ENCODE measurements at places on chromosomes 7 and 10.
A peak's percentile ranks its signal among the peaks of the same experiment; 100 is the strongest.

GRCh38 chr10:98389398-98389797 lies 25.6 kb downstream of the PYROXD2 start:
- no peak for DNase-seq

- no peak for DNase-seq
These were observed 72.6 kb upstream of the LAMB4 start for GRCh38 chr7:108202743-108203142.

GRCh38 chr7:69162326-69162725 lies 435.9 kb upstream of the AUTS2 start:
- DNase-seq: no peak

GRCh38 chr10:132985546-132985900 lies 43.2 kb upstream of the CFAP46 start:
- DNase-seq: no peak

DNA sequence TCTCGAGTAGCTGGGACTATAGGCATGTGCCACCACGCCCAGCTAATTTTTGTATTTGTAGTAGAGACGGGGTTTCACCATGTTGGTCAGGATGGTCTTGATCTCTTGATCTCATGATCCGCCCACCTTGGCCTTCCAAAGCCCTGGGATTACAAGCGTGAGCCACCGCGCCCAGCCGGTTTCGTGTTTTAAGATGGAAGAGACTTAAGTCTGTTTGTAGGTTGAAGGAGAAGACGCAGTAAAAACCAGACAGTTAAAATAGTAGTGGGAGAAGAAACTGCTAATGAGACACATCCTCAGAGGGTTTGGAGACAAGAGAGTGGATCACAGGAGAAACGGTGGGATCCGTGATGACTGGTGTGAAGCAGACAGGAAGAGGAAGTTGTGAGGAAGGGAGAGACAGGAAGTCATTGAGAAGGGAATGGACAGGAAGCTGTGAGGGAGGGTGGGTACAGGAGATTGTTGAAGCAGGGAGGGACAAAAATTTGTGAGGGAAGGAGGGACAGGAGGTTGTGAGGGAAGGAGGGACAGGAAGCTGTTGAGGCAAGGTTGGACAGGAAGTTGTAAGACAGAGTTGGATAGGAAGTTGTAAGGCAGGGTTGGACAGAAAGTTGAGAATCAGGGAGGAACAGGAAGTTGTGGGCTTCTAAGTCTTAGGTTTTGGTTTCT lies 115.5 kb downstream of the WDFY4 start:
- no peak for DNase-seq

DNA sequence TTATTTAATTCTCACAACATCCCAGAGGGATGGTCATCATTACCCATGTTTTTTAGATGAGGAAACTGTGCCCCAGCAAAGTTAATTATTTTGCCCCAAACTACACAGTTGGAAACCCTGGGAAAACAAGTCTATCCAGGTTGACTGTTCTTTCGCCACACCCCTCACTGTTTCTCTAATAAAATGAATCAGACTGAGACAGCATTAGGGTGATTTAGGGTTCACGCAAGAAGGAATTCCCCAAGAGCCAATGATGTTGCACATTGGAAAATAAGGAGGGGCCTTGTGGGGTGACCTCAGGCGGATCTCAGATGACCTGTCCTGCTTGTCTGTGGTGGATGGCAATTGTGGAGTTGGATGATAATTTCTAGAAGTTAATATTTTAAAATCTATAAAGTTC lies 135.7 kb upstream of the TBX20 start:
- DNase-seq: no peak

GRCh38 chr10:119502618-119503155 lies 39.8 kb downstream of the RGS10 start:
- DNase-seq: no peak

GRCh38 chr7:70953796-70954195 lies 178.1 kb upstream of the GALNT17 start:
- DNase-seq: no peak

DNA sequence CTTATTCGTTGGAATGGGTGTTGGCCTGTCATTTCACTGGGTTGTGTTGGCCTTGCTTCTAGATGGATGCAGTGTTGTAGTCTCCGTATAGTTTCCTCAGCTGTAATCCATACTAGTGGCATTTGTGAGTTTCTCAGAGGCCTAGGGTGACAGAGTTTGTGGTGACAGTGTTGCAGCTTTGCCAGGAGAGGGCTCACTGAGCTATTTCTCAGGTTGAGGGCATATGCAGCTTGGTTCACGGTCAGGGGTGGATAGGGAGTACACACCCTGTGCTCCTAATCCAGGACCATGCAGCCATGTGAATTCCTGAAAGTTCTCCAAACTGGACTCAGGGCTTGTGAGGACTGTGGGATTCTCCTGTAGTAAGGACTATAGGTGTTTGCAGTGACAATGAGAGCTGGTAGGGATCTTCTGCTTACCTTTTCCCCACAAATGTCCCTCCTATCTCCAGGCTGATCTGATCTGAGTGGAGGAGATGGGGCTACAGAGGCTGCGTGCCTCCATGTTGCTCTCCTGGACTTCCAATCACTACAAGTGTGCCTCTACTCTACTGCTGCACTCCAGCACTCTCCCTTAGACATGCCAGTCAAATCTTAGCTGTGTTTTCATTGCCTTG lies 229.0 kb downstream of the STK31 start:
- peak; percentile 89 for DNase-seq

DNA sequence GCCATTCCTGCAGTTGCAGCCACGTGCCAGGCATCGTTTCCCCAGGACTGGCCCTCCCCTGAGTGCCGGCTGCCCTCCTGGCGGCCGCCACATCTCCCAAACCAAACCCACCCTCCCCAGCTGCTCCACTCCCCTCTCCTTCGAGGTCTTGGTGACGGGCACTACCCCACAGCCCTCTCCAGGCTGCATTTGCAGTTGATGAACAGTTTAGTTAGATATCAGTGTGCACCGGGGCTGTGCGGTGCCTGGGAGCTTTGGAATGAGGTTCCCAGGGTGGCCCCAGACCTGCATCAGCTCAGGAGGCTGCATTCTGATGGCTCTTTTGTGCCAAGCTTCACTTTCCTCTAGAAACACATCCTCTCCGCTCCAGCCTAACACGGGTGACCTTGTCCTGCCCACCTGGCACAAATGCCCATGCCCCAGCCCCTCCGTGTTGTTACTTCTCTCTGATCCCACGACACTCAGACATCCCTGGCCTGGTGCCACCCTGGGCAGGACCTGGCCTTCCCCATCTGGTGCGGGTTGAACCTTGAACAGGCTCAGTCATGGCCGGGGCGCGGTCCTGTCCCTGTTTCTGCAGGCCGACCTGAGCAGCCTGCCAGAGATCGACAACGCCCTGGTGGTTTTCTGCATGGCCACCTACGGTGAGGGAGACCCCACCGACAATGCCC lies 14.5 kb downstream of the TMEM120A start:
- DNase-seq: no peak

DNA sequence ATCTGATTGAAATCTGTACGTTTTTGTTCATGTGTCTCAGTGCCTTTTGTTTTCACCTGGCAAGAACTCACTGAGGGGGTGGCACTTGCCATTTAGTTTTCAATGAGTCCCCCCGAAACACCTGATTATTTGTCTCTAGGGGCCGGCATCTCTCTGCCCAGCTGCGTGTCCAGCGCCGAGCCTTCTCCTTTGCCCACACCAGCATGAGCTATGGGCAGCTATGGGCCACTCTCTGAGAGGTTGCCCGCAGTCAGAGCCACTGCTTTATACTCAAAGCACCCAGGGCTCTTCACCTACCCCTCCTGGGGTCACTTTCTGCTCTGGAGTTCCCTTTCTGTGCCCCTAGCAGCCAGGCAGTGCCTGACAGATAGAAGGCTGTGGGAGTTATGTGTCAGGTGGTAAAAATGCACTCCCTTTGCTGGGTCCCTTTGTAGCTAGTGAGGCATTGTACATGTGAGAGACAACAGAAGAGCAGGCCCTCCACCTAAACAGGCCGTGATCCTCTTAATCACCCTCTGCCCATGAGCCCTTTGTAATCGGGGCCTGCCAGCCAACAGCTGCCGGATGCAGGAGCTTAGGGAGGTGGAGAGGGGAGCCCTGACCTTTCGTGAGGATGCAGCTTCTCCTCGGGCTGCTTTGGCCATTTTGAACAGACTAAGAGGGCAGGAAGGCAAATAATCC lies 133.1 kb upstream of the NPS start:
- DNase-seq: no peak

GRCh38 chr10:86231796-86232560 lies 134.6 kb downstream of the GRID1 start:
- DNase-seq: no peak

GRCh38 chr10:23869548-23869947 lies 339.4 kb upstream of the KIAA1217 start:
- DNase-seq: no peak

- DNase-seq: no peak
These were observed 1.1 kb upstream of the PWWP2B start for GRCh38 chr10:132395704-132396493.

DNA sequence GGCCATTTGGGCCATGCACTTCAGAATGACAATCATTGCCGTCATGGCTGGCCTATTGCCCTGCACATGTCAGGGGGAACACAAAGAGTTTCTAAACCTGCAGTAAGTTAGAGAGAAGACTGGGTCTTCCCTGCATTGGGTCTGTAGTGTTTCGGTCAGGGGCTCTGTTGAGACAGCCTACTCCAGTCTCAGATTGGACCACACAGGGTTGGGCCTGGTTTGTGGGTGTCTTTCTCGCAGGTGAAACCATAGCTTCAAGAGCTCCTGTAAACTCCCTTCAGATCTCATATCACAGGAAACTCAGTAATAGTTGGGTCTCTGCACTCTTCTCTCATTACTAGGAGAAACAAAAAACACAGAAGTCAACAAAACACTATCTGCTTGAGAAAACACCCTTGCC lies 7.3 kb upstream of the TARP start:
- no peak for DNase-seq

- no peak for DNase-seq
These were observed 34.3 kb downstream of the HTRA1 start for GRCh38 chr10:122495406-122496340.

DNA sequence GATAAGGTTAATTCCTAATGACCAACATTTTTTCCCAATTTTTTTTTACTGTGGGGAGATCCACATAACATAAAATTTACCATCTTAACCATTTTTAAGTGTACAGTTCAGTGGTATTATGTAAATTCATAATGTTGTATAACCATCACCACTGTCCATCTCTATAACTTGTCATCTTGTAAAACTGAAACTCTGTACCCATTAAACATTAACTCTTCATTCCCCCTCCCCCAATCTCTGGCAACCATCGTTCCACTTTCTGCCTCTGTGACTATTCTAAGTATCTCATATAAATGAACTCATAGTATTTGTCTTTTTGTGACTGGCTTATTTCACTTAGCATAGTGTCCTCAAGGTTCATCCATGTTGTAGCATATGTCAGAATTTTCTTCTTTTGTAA lies 46.0 kb upstream of the HPS1 start:
- DNase-seq: no peak

- DNase-seq: no peak
These were observed 588.0 kb downstream of the SORCS1 start for GRCh38 chr10:106576534-106576933.

- DNase-seq: no peak
These were observed 519.1 kb downstream of the NRG3 start for GRCh38 chr10:82394122-82394521.

GRCh38 chr10:68878496-68878895 lies 22.6 kb upstream of the DDX50 start:
- no peak for DNase-seq

DNA sequence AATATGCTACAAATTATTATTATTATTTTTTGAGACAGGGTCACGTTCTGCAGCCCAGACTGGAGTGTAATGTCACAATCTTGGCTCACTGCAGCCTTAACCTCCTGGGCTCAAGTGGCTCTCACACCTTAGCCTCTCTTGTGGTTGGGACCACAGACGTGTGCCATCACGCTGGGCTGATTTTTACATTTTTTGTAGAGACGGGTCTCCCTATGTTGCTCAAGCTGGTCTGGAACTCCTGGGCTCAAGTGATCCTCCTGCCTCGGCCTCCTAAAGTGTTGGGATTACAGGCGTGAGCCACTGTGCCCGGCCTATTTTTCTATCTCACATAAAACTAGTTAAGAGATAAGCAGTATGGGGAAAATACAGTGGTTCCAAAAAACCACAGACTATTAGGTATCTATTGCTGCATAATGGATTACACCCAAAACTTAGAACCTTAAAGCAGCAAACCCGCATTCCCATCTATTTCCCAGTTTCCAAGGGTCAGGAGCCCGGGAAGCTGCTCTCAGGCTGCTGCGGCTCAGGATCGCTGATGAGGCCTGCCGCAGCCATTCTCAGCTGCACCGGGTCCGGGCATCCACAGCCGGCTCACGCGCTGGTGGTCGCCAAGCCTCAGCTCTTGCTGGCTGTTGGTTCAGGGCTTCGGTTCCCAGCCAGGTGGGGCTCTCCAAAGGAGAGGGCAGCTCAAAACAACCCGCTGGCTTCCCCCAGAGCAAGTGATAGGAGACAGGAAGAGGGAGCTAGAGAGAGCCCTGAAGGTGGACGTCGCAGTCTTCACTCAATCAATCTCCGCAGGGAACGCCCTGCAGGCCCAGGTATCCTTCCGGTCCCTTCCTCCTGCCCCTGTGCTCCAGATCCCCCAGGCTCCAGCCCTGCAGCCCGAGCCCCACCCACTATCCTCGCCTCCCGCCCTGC lies 128.2 kb downstream of the UBE2H start:
- peak; percentile 80 for DNase-seq

DNA sequence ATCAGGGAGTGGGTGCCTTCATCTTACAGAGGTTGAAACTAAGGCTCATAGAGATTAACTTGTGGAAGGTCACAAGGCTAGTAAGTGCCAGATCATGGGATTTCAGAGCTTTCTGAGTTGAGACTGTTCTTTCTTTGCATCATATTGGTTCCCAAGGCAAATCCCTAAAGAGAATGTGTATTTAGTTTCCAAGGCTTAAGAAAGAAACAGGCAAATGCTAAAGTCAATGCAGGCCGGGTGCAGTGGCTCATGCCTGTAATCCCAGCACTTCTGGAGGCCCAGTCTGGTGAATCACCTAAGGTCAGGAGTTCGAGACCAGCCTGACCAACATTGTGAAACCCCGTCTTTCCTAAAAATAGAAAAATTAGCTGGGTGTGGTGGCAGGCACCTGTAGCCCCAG lies 19.8 kb downstream of the CDK1 start:
- no peak for DNase-seq

DNA sequence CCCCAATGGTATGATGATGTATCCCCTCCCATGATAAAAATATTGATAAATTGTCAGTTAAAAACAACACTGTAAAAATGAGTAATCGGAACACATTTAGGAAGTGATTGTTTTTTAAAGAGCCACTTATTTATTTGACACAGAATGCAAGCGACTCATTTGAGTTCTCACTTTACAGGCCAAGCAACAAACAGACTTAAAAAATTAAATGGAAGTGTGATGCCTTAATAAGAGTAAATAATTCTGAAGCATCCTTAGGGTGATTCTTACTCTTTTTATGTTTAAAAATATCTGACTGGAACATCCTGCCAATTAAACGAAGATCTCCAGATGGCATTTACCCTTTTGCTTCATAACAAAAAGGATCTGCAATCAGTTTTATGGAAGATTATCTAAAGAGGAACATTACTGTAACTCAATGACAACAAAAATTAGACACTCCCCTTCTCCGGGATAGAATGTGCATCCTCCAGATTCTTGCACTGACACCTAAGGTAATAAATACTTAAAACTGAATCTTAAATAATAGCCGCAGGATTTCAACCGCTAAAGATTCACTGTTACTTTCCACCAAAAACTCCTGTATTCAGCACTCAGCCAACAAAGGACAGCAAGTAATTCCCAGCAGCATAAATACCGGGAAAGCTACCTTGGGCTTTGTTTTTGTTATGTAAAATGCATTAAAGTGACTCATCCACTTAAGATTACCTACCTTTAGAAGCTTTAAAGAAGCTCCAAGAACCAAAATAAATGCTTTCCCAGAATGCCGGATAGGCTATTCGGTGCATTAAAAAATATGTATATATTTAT lies 1.7 kb downstream of the CACNA2D1 start:
- peak; percentile 41 for DNase-seq

All from H4 (cell line).